ENCODE measurements at places on chromosomes 2 and 18. TPM values are rescaled to one million over a fixed set of nuclear protein-coding genes. Genes with fewer than 3 reads are reported as not detected.

The GALNT5 gene
- under 0.01 TPM for total RNA-seq

The PCARE gene
- total RNA-seq = not detected

The TUBA3E gene
- not detected for total RNA-seq

The DSG1 gene
- total RNA-seq = not detected

The CCDC74A gene
- total RNA-seq = 3.7 TPM

The VIT gene
- not detected for total RNA-seq

The EPB41L5 gene
- total RNA-seq = 23.9 TPM

The CAPN14 gene
- total RNA-seq = 0.13 TPM

The DSEL gene
- 2.6 TPM for total RNA-seq

The FAM237A gene
- not detected for total RNA-seq

The BMPR2 gene
- 104 TPM for total RNA-seq

The INHA gene
- not detected for total RNA-seq

The ANKRD12 gene
- total RNA-seq = 15.7 TPM

The BCL11A gene
- total RNA-seq = 1.1 TPM

The KRTCAP3 gene
- 0.49 TPM for total RNA-seq

The RNF144A gene
- total RNA-seq = 13.3 TPM

The LYG1 gene
- 0.57 TPM for total RNA-seq

The GAL3ST2 gene
- total RNA-seq = not detected

The TM4SF20 gene
- total RNA-seq = not detected

The CCBE1 gene
- total RNA-seq = 1.2 TPM

The MEIS1 gene
- total RNA-seq = 1.6 TPM

Data from bladder microvascular endothelial cell (primary cell).